ENCODE measurements at places on chromosomes 13 and 19. TPM values are rescaled to one million over a fixed set of nuclear protein-coding genes. Genes with fewer than 3 reads are reported as not detected.

DNA sequence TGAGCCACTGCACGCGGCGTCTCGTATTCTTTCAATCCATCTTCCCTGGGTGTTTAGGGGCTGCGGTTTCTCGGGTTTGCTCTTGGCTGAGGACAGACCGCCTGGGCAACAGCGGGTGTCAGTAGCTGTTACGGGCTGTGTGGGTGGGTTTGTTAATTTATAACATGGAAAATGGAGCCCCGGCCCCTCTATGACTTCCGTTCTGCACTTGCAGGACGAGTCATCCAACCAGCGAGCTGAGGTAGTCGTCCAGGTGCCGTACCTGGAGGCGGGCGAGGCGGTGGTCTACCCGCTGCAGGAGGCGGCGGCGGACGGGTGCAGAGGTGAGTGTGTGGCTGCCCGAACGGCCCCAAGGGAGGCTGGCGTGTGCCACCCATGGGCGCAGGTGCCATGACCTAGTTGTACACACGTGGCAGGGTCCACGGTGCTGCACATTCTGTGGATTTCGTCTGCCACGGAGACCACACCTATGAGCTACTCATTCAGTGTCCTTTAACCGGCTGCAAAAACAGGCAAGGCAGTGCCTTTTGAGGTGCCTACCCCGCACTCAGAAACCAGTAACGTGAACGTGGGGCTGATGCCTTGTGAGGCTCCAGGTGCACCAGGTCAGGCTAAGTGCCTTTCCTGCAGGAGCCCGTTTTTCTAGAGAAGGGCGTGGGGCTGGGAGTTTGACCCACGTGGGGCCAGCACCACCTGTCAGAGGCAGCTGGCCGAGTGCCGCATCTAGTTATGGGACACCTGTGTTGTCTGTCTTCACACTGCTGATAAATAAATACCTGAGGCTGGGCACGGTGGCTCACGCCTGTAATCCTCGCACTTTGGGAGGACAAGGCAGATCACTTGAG is 10.9 kb downstream of the POLR2E start:
- H3K4me1 ChIP-seq: no peaks in the 10 kb centered on the region
- H3K36me3 ChIP-seq: no peaks in the 10 kb centered on the region
- no peak overlapping the region for H3K27ac ChIP-seq

- no peaks in the 10 kb centered on the region for H3K4me1 ChIP-seq
- no peak overlapping the region for H3K27ac ChIP-seq
- H3K36me3 ChIP-seq: no peaks in the 10 kb centered on the region
- DNase-seq: no peak
- no peaks in the 10 kb centered on the region for H3K27me3 ChIP-seq
- H3K4me3 ChIP-seq: no peak overlapping the region
Observed at GRCh38 chr13:102212729-102213128, 189.1 kb downstream of the FGF14 start.

EFNA2 gene
- polyA plus RNA-seq: 0.04 TPM

SPART gene
- 18.4 TPM for polyA plus RNA-seq

- no peaks in the 10 kb centered on the region for H3K4me1 ChIP-seq
- no peak for DNase-seq
- no peak overlapping the region for H3K27ac ChIP-seq
- H3K27me3 ChIP-seq: no peaks in the 10 kb centered on the region
- no peak overlapping the region for H3K4me3 ChIP-seq
Observed at GRCh38 chr13:47959468-47960247, 41.4 kb downstream of the SUCLA2 start.

DNA sequence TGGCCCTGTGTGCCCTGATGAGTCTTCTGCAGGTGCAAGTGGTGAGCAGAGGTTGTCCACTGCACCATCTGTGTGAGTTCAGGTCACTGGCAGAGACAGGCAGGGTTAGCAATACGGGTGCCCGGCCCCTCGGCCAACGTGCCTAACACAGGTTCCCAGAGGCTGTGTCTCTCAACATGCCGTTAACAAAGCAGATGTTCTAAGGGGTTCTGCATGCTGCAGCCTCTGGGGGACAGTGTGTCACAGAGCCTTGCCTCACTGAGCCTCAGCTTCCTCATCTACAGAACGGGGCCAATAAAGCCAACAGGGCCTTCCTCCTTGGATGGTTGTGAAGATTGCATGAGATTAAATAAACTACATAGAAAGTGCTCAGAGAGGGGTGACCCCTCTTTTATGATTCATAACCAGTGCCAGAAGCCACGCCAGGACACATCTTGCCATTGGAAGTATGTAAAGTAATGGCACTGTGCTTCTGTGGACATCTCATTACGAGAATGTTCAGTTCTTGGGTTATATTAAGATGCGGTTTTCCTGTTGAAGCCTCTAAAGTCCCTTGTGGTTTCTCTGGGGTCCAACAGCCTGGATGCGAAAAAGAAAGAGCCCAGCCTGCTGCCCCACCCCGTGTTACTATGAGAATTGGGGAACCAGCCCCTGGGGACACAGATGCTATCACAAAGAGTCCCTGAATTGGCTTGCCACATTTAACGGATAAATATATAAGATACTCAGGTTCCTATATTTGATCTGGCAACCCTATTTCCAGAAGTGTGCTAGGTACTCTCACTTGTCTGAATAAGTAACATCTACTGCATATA is 11.2 kb upstream of the ARHGEF18 start:
- H3K27ac ChIP-seq: no peak overlapping the region
- H3K4me3 ChIP-seq: no peak overlapping the region
- no peak for DNase-seq

- H3K27ac ChIP-seq: no peak overlapping the region
- H3K27me3 ChIP-seq: peaks cover 7% of the 10 kb centered on the region
- H3K4me3 ChIP-seq: no peak overlapping the region
- H3K36me3 ChIP-seq: no peaks in the 10 kb centered on the region
- DNase-seq: peak; percentile 16
Observed at GRCh38 chr19:13441810-13442512, 64.3 kb downstream of the CACNA1A start.

GRCh38 chr13:30845297-30846214 is 60.5 kb upstream of the MEDAG start:
- DNase-seq: no peak
- no peaks in the 10 kb centered on the region for H3K27me3 ChIP-seq
- H3K27ac ChIP-seq: no peak overlapping the region
- no peaks in the 10 kb centered on the region for H3K4me1 ChIP-seq
- H3K4me3 ChIP-seq: no peak overlapping the region
- H3K36me3 ChIP-seq: no peaks in the 10 kb centered on the region

GNA15 gene
- 1.0 TPM for polyA plus RNA-seq

MBD3L3 gene
- not detected for polyA plus RNA-seq

DNA sequence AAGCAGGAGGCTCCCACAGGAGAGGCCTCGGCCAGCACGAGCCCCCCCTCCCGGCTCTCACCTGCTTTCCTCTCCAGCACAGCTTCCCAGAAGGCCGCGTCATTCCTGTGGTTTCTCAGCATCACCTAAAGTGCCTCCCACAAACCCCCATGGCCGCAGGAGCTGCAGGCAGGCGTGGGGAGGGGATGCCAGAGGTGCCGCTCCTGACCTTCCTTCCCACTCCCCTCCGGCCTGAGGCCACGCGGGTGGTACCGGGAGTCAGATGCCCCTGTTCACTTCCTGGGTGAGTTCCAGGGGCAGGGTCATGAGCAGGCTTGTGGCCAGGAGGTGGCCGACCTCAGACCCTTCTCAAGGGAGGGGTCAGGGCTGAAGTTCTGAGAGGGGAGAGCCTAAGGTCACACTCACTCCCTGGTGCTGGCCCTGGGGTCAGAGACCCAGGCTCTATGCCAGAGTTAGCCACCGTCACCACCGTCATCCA is 14.4 kb upstream of the NPAS1 start:
- no peaks in the 10 kb centered on the region for H3K27me3 ChIP-seq
- no peak overlapping the region for H3K4me3 ChIP-seq
- DNase-seq: no peak
- no peak overlapping the region for H3K27ac ChIP-seq
- H3K36me3 ChIP-seq: peaks cover 9% of the 10 kb centered on the region

DNA sequence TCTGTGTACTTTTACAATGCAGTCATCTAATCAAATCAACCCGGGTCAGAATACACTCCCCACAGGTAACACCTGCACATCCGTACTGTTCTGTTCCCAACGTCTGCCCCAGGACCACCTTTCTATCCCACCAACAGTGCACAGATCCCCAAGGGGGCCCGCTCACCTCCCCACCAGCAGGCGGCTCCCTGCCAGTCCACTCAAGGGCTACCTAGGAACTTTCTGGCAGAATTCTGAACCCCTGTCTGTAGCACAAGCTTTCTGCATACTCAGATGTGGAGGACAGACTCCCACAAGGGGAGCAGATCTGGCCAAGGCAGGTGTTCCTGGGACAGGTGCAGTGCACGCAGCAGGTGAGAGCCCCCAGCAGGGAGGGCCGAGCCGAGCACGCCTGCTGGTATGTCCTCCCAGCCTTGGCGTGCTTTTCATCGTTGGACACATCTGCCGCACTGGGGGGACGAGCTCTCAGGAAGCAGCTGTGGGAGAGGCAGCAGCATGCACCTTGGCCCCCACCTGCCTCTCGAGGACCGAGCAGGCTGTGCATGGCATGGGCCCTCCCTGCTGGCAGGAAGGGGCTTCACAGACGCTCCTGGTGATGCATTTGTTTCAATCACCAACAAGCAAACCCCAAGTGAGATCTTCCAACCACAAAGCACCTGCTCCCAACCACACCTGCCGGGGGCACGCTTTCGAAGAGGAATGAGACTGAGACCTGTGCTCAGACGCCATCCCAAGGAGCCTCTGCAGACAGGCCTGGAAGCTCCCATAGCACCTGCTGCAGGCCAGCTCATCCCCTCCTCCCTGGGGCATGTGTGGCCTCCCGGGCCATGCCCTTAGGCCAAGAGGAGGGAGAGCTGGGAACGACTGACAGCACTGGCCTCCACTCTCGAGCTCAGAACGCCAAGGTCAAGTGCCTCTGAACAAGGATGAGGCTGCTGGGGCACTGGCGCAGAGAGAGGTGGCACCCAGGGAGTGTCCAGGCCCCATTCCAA is 35.9 kb downstream of the RAB20 start:
- H3K27me3 ChIP-seq: no peaks in the 10 kb centered on the region
- H3K4me1 ChIP-seq: peaks cover 71% of the 10 kb centered on the region
- H3K27ac ChIP-seq: peak overlapping the region; percentile 72
- peaks cover 3% of the 10 kb centered on the region for H3K36me3 ChIP-seq

DNA sequence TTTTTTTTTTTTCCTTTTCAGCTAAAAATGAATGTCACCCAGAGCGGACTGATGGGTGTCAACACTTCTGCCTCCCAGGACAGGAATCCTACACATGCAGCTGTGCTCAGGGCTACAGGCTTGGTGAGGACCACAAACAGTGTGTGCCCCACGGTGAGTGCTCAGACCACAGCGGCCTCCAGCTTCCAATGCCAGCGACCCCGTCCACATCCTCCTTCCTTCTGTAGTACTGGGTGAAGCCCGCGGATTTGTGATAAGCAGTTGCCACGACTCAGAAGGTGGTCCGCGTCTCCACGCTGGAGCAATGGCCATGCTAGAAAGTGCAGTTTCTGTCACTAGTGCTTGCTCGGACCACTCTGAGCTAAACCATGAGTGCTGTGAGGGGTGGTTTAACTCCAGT is 6.0 kb downstream of the PROZ start:
- DNase-seq: no peak
- H3K4me3 ChIP-seq: no peak overlapping the region
- H3K27me3 ChIP-seq: peaks cover 21% of the 10 kb centered on the region
- no peaks in the 10 kb centered on the region for H3K4me1 ChIP-seq

DNA sequence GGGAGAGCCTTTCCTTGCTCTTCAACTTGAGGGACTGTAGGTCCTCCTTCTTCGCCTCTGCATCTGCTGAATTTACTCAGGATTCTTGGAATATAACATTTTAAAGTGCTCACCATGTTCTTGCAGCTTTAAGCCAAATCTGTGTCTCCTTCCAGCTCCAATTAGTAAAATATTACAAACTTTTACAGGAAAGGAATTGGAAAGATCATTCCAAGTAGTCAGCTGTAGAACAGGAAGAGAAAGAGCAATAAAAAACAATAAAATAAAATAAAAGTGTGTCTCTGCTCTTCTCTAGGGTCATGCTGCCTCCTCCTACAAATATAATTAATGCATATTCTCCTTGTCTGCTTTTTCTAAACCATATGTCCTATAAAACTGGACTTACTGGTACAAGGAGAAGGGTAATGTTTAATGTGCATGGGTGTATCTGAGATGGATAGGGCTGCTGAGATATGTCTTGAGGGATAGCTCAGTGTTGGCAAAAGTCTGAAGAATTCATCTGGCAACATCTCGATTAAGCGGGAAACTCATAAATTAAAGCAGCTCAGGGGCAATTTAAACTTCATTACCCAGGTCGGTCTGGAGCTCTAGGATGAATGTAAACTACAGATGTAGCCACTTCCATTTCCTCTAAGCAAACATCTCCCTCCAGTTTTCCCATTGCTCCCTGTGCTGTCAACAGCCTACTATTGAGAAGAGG is 25.0 kb downstream of the ENOX1 start:
- no peaks in the 10 kb centered on the region for H3K36me3 ChIP-seq
- no peak for DNase-seq
- H3K4me1 ChIP-seq: peaks cover 21% of the 10 kb centered on the region
- H3K27ac ChIP-seq: no peak overlapping the region
- no peak overlapping the region for H3K4me3 ChIP-seq
- no peaks in the 10 kb centered on the region for H3K27me3 ChIP-seq

DNA sequence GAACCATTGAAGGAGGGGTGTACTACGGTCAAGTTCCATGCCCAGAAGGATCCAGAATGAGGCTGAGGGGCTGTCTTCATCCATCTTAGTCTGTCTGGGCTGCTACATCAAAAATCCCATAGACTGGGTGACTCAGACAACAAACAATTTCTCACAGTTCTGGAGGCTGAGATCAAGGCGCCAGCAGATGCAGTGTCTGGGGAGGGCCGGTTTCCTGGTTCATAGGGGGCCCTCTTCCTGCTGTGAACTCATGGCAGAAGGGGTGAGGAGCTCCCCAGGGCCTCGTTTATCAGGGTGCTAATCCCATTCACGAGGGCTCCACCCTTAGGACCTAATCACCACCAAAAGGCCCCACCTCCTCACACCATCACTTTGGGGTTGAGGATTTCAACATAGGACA is 14.7 kb upstream of the KCTD15 start:
- H3K4me3 ChIP-seq: no peak overlapping the region
- H3K4me1 ChIP-seq: no peaks in the 10 kb centered on the region
- H3K27ac ChIP-seq: no peak overlapping the region
- H3K27me3 ChIP-seq: peaks cover 38% of the 10 kb centered on the region
- H3K36me3 ChIP-seq: no peaks in the 10 kb centered on the region
- DNase-seq: no peak

GRCh38 chr19:35240327-35240726 is 8.5 kb upstream of the LSR start:
- no peak overlapping the region for H3K27ac ChIP-seq
- H3K4me3 ChIP-seq: no peak overlapping the region
- H3K36me3 ChIP-seq: no peaks in the 10 kb centered on the region
- no peaks in the 10 kb centered on the region for H3K27me3 ChIP-seq
- H3K4me1 ChIP-seq: no peaks in the 10 kb centered on the region

- peaks cover 19% of the 10 kb centered on the region for H3K4me1 ChIP-seq
- H3K27ac ChIP-seq: no peak overlapping the region
- no peak for DNase-seq
- H3K36me3 ChIP-seq: no peaks in the 10 kb centered on the region
- H3K27me3 ChIP-seq: no peaks in the 10 kb centered on the region
- H3K4me3 ChIP-seq: no peak overlapping the region
Observed at GRCh38 chr13:98345107-98345935, 168.3 kb upstream of the RNF113B start.

ARRDC5 gene
- polyA plus RNA-seq: not detected

PNMA8B gene
- polyA plus RNA-seq: 0.37 TPM

- H3K4me1 ChIP-seq: peaks cover 15% of the 10 kb centered on the region
- H3K4me3 ChIP-seq: no peak overlapping the region
- H3K27me3 ChIP-seq: no peaks in the 10 kb centered on the region
- H3K27ac ChIP-seq: peak overlapping the region; percentile 27
- H3K36me3 ChIP-seq: no peaks in the 10 kb centered on the region
- no peak for DNase-seq
Observed at GRCh38 chr13:37175996-37176395, 70.5 kb upstream of the CSNK1A1L start.

KIR2DL3 gene
- 0.03 TPM for polyA plus RNA-seq
